ENCODE measurements at places on chromosomes 3 and 15. TPM values are rescaled to one million over a fixed set of nuclear protein-coding genes. Genes with fewer than 3 reads are reported as not detected.

GRCh38 chr3:156689608-156690007 lies 15.2 kb downstream of the TIPARP start:
- H3K36me3 ChIP-seq: peaks cover 4% of the 10 kb centered on the region
- H3K4me1 ChIP-seq: peaks cover 5% of the 10 kb centered on the region
- no peak overlapping the region for H3K4me3 ChIP-seq
- H3K27ac ChIP-seq: no peak overlapping the region
- H3K27me3 ChIP-seq: no peaks in the 10 kb centered on the region
- DNase-seq: no peak

GRCh38 chr3:175404621-175405020 lies 545.5 kb downstream of the NAALADL2 start:
- DNase-seq: no peak
- H3K27ac ChIP-seq: no peak overlapping the region
- no peaks in the 10 kb centered on the region for H3K4me1 ChIP-seq

- H3K4me3 ChIP-seq: no peak overlapping the region
- H3K27ac ChIP-seq: no peak overlapping the region
- no peaks in the 10 kb centered on the region for H3K36me3 ChIP-seq
- H3K27me3 ChIP-seq: no peaks in the 10 kb centered on the region
- H3K4me1 ChIP-seq: no peaks in the 10 kb centered on the region
Observed at GRCh38 chr3:34634939-34635338, 836.5 kb downstream of the PDCD6IP start.

DNA sequence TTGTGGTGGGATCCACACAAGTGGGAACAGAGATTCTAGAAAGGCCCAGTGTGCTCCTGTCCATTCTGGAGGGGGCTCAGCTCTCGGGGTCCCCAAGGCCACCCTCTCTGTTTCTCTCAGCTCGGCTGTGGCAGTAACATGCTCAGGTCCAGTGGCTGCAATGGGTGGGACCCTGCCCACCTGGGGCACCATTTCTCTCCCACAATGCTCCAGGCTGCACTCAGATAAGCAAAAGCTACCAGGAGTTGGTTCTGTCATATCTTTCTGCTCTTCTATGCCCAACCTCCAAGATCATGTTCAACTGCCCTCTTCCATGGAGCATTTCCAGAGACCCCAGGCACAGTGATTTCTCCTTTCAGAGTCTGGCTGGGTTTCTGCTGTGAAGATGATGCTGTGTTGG lies 40.8 kb downstream of the ITGA11 start:
- no peak overlapping the region for H3K4me3 ChIP-seq
- H3K27ac ChIP-seq: no peak overlapping the region
- H3K4me1 ChIP-seq: peaks cover 1% of the 10 kb centered on the region
- H3K36me3 ChIP-seq: no peaks in the 10 kb centered on the region
- DNase-seq: no peak
- peaks cover 4% of the 10 kb centered on the region for H3K27me3 ChIP-seq

DNA sequence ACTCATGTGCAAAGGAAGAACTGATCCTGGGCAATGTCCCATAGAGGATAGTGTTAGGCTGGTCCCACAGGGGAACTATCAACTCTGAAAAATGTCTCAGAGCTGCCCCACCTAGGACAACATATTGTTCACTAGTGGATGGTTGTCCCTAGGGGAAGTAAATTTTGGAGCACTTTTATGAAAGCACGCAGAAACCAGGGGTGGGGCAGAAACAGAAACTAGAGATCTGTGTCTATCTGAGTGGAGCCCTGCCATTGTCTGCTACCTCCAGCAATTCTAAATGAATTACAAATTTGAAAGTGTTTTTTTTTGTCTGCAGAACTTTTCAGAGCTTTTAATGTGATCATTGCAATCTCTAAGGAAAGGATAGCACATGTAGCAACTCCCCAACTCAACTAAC lies 357.1 kb upstream of the PROK2 start:
- no peaks in the 10 kb centered on the region for H3K36me3 ChIP-seq
- no peak overlapping the region for H3K27ac ChIP-seq
- H3K4me1 ChIP-seq: no peaks in the 10 kb centered on the region
- no peak for DNase-seq
- no peak overlapping the region for H3K4me3 ChIP-seq
- no peaks in the 10 kb centered on the region for H3K27me3 ChIP-seq

Gene RNU5B-1
- total RNA-seq: not detected

Gene ACKR2
- 5.5 TPM for total RNA-seq
